Right ventricle myocardium inferior (tissue), 1 donor: ENCODE measurements at places on chromosomes 4 and X. TPM values are rescaled to one million over a fixed set of nuclear protein-coding genes. Genes with fewer than 3 reads are reported as not detected.

GRCh38 chr4:126850286-126850685, 782.5 kb upstream of the INTU start:
- DNase-seq, result no peak

The TIMM8A gene
- 20.8 TPM for total RNA-seq

The SYAP1 gene
- 19.0 TPM for total RNA-seq

- DNase-seq, result no peak
Observed at GRCh38 chr4:159193046-159193620, 90.3 kb downstream of the RAPGEF2 start.

The MCTS1 gene
- 33.8 TPM for total RNA-seq

- no peak for DNase-seq
Observed at GRCh38 chr4:165723051-165723795, 149.8 kb upstream of the TLL1 start.

DNA sequence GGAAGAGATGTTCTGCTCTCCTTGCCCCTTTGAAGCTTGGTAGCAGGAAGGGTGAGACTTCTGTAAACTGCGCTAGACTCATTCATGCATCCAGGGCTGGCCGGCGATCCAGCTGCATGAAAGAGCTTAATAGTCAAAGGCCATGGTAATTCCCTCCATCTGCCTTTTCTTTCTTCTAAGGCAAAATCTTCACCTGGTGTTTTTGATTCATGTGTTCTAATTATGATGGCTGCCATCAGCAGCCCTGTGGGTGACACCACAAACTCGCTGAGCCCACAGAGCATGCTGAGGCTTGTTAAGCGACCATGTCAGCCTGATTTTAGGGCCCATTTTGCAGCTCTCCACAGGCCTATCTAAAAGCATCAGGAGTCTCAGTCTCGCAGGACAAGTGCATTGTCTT, 450.1 kb upstream of the TENM3 start:
- no peak for DNase-seq

- DNase-seq, result no peak
Observed at GRCh38 chr4:8221985-8222384, 22.9 kb downstream of the SH3TC1 start.

- DNase-seq, result no peak
Observed at GRCh38 chr4:159444678-159445077, 341.8 kb downstream of the RAPGEF2 start.

- no peak for DNase-seq
Observed at GRCh38 chr4:134027931-134028330, 173.7 kb downstream of the PABPC4L start.

DNA sequence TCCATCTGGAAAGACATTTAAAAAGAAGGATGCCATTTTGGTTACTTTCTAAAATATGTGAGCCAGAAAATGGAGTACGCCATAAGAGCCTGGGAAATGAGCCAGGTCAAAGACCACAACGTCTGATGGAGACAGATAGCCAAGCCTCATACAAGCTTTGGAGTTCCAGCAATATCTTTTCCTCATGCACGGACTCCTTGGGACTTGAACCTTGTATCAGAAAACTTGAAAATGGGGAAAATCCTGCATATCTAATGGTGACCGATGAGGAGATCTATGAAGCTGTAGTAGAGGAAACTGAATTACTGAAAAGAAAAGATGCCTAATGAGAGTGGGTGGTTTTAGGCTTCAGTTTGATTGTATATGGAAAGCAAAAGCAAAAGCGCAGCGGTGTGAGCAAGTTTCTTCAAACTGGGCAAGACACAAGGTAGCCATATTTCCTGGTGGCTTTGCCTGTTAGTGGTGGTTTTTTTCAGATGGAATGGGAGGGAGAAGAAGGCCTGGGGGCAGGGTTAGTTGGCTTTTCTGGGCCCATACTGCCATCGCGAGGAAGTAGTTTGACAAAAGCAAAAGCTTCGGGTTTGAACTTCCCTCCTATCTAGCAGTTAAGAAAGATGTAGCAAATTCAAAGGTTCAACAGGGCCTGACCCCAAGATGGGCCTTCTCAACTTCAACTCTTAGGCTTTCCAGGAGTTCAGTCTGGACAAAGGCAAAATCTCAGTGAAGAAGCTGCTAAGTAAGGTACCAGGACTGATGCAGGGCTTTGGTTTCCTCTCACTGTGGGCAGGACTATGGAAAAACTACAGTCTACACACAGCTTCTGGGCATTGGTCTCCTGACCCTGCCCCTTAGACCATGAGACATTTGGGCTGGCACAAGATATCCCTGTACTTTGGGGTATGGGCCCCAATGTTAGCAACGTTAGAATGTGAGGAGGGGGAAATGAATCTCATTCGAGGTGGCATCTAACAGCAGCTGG, 210.0 kb upstream of the STK26 start:
- no peak for DNase-seq

The SLC16A2 gene
- total RNA-seq, result 8.2 TPM

GRCh38 chrX:22534643-22535042, 261.9 kb downstream of the CBLL2 start:
- no peak for DNase-seq

GRCh38 chrX:104391906-104392305, 137.2 kb upstream of the ESX1 start:
- DNase-seq, result no peak

- no peak for DNase-seq
Observed at GRCh38 chr4:41320278-41320677, 63.5 kb downstream of the UCHL1 start.

GRCh38 chrX:71143508-71143907, 1.1 kb upstream of the NLGN3 start:
- no peak for DNase-seq

DNA sequence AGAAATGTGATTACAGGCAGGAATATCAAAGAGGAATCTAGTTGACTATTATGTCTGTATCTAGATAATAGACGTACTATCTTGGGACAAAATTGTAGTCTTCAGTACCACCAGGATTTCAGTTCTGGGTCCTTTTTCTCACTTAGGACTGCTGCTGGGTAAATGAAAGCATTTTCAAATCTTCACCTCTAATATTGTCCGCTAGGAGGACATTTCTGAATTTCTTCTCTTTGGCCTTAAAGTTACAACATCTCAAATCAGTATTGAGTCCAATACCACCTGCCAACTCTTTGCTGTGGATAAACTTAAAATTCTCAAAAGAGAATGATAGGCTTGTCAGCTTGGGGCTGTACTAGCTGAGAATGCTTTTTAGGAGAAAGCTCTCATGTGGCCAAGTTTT, 6.0 kb downstream of the FGF16 start:
- DNase-seq, result no peak

The SLC39A8 gene
- 3.1 TPM for total RNA-seq

The LYAR gene
- total RNA-seq, result 11.3 TPM

The ASMT gene
- not detected for total RNA-seq

DNA sequence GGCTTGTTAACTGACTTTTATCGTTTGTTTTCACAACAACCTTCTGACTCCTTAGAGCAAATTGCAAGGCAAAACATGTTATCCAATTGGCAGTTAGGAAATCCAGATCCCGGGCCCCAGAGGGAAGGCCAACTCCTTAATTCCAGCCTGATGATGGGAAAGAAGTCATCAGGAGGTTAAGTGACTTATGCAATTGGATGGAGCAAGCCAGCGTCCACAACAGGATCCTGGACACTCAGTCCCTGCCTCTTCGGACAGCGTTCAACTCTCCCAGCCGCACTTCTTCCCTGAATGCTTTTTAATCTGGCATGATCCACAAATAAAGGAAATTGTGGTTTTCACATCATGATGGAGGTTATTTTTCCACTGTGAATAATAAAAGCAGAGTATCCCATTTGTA, 310.1 kb downstream of the RAB28 start:
- DNase-seq, result peak; percentile 73

The RGN gene
- total RNA-seq, result 14.1 TPM

DNA sequence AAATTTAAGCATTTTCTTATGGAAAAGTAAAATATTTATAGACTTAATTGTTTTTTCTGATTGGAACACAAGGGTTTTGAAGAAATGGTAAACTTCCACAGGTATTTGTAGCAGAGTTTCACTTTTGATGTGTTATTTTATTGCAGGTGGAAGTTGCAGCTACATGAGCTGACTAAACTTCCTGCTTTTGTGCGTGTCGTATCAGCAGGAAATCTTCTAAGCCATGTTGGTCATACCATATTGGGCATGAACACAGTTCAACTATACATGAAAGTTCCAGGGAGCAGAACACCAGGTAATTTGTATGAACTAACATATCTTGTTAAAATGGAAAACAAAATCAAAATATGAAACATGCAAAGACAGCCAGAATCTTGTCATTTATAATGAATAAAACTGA, 117.4 kb downstream of the DIPK2B start:
- DNase-seq, result no peak

The MAGEA2 gene
- not detected for total RNA-seq

- DNase-seq, result no peak
Observed at GRCh38 chr4:102858828-102859464, 9.8 kb upstream of the CISD2 start.

- no peak for DNase-seq
Observed at GRCh38 chrX:6184900-6185515, 43.7 kb downstream of the NLGN4X start.

DNA sequence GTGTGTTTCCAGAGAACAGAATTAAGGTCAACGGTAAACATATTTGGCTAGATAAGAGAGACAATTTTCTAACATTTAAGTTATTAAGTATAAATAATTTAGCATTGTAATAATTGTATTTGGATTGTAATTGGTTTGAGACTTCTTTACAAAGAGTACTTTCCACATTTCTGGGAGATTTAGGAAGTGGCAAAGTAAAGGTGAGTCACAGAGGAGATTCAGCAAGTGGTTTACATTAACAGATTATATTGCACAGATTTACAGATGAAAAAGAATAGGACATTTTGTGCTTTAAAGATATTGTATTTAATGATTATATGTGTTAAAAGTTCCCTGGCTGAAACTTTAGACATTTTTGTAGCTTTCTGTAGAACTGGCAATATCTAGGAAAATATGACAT, 584.4 kb upstream of the AADAT start:
- DNase-seq, result no peak

GRCh38 chr4:173282626-173283025, 51.5 kb downstream of the HMGB2 start:
- DNase-seq, result no peak

DNA sequence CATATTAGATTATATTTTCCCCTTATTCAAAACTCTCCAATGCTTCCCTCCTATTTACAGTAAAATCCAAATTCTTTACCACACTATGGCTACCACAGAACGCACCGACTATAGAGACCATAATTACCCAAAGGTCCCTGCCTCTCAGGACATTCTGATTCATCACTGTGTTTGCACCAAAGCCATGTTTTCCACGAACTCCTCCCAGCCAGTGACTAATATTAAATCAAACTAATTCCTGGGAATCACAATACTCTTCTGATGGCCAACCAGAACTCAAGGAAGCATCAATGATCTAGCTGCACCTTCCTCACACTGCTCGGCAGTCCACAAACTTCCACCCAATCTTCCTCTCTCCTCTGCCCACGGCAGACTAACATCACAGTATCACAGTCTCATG, 24.2 kb upstream of the EDNRA start:
- no peak for DNase-seq

- peak; percentile 61 for DNase-seq
Observed at GRCh38 chr4:1354136-1354982, 7.4 kb downstream of the UVSSA start.

GRCh38 chrX:105150557-105150956, 69.9 kb downstream of the TEX13A start:
- no peak for DNase-seq

DNA sequence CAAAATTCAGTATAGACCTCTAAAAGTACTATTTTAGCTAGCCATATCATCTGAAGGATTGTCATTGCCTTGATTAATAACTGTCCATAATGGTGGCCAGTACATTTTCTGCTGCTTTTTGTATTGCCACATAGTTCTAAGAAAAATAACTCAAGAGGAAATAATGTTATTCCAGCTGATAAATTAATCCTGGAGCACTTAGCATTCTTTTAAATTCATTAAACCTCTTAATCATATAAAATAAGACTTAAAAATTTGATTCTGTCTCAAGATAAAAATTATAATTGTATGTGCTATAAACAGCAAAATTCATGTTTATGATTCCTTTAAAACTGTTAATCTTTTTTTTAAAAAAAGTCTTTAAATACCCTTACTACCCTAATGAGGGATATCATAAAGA, 12.7 kb downstream of the PTPN13 start:
- DNase-seq, result no peak

DNA sequence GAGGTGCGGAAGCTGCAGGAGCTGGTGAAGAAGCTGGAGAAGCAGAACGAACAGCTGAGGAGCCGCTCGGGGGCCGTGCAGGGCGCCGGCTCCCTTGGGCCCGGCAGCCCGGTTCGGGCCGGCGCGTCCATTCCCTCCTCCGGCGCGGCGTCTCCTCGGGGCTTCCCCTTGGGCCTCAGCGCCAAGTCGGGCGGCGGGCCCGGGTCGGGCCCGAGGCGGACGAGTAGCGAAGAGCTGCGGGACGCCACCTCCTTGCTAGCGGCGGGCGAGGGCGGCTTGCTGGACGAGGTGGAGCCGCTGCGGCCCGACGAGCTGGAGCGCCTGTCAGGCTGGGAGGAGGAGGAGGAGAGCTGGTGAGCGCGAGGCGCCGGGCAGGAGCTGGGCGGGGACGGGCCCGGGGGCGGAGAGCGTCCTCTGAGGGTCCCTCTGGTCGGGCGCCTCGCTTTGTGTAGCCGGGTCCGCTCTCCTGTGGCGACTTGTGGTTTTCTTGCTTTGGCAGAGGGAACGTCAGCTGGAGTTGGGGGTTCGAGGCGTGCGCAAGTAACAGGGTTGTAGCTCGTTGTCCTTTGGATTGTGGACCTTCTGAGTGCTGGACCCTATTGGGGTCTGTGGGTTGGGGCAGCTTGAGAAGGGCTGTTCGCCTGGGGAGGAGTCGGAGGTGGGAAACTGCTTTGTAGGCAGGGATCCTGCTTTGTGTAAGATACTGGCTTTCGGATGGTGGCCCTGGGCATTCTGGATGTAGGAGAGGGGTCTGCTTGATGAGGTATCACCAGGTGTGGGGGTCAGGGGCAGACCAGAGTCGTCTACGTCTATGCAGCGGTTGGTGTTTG, 662 bp downstream of the SLAIN2 start:
- DNase-seq, result peak; percentile 87

- DNase-seq, result no peak
Observed at GRCh38 chrX:19122641-19123009, 357 bp upstream of the ADGRG2 start.

The MND1 gene
- total RNA-seq, result 0.62 TPM

- no peak for DNase-seq
Observed at GRCh38 chrX:105723966-105724735, 98.2 kb upstream of the NRK start.

GRCh38 chr4:173565281-173565680, 35.3 kb upstream of the HAND2 start:
- DNase-seq, result no peak

The FAM47E gene
- 2.4 TPM for total RNA-seq

DNA sequence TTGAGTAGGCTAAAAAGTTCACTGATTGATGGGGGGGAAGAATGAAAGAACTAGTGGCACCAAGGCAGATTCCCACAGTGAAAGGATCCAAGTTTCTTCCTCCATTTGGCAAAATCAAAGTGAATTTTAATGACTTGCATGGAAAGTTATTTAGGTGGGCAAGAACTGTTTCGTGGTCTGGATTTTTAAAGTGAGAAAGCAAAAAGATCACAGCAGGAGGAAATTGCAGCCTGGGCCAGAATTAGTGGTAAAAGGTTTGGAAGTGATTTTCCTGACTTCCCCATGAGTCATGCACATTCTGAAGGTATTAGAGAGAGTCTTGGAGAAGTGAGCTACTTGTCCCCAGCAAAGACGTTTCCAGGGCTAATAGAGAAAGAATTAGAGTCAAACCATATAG, 207.8 kb downstream of the ANTXR2 start:
- no peak for DNase-seq
